ENCODE measurements at places on chromosomes 4 and X.
A peak's percentile ranks its signal among the peaks of the same experiment; 100 is the strongest.

DNA sequence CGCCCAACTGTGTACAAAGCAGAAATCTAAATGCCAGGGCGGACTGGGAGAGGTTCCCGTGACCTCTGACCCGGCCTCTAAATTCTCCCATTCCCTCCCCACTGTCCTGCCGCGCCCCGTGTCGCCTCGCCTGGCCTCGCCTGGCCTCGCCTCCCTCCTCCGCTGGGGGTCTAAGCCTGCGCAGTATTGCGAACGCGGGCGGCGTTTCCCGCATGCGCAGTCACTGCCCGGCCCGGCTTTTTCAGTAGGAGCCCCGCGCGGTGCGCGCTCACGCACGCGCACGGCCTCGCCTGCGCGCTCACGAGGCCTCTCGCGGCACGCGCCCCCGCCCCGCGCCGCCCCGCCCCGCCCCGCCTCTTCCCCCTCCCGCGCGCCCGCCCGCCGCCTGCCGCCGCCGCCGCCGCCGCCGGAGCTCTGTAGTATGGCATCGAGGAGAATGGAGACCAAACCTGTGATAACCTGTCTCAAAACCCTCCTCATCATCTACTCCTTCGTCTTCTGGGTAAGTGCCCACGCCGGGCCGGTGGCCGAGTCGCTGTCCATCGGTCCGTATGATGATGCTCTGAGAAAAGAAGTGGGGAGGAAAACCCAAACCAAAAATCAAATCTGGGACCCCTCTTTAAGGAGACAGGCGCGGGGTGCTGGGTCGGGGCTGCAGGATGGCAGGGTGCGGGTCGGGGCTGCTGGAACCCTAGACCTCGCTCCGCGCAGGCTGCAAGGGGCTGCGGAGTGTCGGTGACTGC, at the start of gene TSPAN7:
Gene TSPAN7 (plus strand): TSS at position 417 of the 743 bp plus-strand sequence. CDS start 5 bp downstream, at position 422.
- peak; percentile 73 for DNase-seq

- DNase-seq, result no peak
Measured at GRCh38 chr4:172055046-172055445, 241.8 kb downstream of the GALNTL6 start.

DNA sequence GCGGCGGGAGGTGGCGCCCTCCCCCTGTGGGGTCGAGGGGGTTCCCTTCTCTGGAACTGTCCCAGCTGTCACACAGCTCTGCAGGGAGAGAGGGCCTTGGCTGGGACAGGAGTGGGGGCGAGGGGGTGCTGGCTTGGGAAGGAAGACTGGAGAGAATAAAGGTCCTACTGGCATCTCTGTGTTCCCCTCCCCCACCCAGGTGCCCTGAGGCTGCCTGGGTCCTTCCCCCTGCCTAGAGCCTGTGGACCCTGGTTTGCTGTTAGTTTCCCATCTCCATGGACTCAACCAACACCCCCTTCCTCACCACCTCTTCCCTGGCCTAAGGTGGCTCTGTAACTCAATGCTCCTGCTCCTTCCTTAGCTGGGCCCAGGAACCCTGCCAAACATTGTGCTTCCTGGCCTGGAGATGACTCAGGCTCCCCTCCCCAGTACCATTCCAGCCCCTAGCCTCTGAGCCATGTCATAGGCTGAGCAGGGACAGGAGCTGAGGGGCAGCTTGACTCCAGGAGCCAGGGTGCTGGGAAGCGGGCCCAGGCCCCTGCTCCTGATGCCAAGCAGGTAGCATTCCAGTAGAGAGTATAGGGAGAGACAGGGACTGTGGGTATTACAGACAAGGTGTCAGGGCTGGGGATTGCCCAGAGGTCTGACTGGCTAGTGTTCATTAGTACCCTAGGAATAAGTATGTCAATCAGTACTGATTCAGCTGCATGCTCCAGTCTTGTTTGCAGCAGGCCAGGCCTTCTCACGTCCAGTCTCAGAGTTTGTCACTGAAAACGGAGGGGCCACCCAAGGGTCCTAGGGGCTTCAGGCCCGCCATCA, 100.7 kb downstream of the EFNB1 start:
- DNase-seq, result no peak

- no peak for DNase-seq
Measured at GRCh38 chr4:84342161-84342560, 156.9 kb downstream of the NKX6-1 start.

GRCh38 chrX:113399506-113400192, 559.0 kb upstream of the AMOT start:
- no peak for DNase-seq

DNA sequence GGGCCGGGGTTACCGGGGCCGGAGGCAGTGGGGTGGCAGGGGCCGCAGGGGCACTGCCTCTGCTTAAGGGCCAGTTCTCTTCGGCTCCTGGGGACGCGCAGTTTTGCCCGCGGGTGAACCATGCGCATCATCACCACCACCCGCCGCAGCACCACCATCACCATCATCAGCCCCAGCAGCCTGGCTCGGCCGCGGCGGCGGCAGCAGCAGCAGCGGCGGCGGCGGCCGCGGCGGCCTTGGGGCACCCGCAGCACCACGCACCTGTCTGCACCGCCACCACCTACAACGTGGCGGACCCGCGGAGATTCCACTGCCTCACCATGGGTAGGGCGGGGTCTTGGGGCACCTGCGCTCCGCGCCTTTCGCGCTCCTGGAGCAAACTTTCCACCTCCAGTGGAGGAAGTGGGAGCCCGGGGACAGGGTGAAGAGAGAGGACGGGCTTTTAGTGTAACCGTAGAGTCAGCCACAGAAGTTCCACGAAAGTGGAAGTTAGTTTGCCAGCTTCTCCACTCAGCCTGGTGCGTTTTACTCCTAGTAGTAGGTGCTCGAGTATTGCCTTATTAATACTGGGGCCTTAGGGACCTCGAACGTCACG, 729 bp downstream of the GSX2 start:
- no peak for DNase-seq

DNA sequence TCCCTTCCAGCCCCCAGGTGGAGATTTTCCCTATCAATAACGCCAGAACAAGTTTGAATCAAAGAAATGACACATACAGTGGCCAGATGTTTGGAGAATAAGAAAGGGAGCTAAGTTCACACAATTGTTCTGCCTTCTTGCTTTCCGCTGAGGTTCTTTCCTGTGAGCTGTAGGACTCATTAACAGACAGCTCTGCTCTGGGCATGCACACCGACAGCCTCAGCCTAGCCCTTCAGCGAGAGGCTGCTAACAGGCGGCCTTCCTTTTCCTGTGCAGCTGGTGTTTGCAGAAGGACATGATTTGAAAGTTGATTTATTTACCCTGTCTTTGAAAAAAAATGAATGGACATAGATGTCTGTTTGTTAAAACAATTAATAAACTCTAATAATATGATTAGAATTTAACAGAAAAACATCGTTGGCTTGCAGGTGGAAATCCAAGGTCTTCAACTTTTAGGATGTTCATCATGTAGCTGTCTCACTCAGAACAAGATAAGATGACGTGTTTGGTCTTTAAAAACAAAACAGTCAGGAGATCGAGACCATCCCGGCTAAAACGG, 183.3 kb downstream of the KDR start:
- peak; percentile 28 for DNase-seq

DNA sequence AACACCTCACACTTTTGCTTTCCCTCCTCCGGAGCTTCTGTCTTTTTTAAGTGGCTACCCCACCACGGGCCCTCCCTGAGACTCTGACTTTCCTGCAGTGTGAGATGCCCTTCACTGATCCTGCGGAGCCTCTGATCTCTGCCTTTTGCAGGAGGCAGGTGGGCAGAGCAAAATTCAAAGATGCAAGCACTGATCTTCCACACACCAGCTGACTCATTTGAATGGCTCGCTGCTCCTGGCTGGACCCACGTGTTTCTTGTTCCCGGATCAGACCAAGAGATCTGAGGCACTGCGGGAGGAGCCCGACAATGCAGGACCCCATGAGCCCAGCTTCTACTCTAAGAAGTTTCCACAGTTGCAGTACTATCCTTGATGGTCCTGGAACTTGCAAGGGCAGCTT, 1607.9 kb upstream of the TENM3 start:
- DNase-seq, result no peak

DNA sequence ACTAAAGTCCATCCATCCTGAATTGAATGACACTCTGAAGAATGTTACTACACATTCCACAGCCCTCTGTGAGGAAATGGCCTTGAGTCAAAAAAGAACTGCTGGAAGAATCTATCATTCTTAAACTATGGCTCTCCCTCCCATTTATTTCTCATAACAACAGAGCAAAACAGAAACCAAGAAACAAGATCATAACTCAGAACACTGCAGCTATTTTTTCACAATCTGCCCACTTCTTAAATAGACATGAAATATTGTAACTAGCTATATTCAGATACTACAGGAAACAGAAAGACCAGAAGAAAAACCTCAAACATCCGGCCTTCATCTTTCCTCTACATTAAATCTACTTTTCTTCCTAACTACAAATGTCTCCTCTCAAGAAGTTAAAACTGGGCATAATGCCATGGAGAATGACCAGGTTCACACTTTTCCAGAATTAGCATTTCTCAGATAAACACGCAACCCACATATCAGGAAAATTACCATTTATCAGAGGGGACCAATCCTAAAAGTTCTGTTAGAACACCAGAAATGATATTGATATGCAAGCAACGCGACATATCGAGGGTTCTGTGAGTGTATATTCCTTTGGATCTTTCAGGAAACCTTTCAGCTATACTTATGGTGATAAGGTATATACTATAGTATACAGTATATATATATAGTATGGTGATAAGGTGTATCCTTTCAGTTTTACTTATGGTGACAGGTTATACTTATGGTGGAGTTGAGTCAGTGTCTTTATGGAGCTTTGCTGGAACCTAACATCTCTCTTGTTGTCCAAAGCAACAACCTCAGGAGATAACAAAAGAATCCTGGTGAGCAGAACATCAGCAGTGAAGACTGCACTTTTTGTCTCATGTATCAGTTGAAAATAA, 60.4 kb upstream of the IRF2 start:
- DNase-seq, result peak; percentile 44

DNA sequence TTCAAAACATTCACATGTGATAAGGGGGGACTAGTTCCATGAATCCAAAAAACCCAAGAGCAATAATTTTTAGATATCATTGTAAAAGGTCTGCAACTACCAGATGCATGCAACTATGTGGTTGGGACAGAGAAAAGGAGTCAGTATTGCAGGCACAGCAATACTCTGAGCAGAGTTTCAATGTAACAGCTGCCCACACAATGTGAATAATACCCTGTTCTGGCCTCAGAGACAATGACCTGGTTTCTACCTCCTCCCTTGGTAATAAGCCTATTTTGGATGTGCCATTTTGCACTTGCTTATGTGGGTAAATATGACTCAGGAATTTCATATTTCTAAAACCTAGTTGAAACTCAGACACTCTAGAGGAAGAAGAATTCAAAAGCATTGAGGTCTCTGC, 194.8 kb upstream of the RASGEF1B start:
- no peak for DNase-seq

DNA sequence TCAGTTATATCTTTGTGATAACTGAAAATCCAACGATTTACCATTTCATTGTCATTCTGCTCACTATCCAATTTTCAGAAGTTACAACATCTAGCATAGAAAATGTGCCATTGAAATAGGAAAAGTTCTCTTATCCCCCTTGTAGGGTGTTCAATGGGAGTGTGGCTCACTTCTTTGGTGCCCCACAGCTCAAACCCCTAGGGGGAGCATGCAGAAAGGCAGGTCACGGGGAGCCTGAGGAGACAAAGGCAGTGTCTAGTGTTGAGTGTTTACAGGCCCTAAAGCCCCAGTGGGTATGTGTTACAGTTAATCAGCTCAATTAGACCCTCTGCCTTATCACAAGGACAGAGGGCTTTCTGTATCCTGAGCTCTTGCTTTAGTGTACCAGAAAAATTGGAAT, 243.4 kb upstream of the GRID2 start:
- no peak for DNase-seq

GRCh38 chrX:10741003-10741402, 120.6 kb upstream of the MID1 start:
- no peak for DNase-seq

DNA sequence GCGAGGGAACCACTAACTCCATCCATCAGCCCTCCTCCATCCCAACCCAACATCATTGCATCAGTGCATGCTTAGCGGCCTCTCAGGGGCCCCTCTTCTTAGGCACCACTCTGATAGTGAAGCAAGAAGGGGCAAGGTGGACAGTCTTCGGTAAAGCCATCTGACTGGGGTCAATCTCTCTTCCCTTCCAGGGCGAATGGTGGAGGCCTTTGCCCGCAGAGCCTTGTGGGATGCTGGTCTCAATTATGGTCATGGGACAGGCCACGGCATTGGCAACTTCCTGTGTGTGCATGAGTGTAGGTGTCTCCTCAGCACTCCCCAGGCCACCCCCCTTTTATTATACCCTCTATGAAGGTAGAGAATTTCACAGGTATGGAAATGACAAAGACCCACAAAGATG, 18.8 kb upstream of the SASH3 start:
- no peak for DNase-seq

DNA sequence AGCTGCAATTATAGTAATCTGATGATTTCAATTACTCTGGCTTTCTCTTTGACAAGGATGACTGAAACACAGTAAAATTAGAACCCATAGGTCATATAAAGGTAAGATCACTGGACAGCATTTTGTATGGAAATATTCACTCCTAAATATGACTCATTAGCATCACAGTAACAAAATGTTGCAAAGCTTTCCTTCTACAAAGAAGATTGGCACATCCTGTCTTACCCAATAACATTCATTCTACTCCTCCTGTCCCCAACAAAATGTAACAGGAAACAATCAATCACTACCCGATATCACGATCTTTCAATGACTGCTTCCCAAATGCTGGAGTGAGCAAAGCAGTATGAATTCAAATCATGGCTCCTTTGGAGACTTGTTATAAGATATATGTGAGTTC, 95.3 kb downstream of the FANCB start:
- DNase-seq, result no peak

GRCh38 chr4:70629469-70630090, 1.0 kb downstream of the ENAM start:
- DNase-seq, result no peak

GRCh38 chr4:10013722-10014121, 7.6 kb downstream of the SLC2A9 start:
- DNase-seq, result peak; percentile 10

DNA sequence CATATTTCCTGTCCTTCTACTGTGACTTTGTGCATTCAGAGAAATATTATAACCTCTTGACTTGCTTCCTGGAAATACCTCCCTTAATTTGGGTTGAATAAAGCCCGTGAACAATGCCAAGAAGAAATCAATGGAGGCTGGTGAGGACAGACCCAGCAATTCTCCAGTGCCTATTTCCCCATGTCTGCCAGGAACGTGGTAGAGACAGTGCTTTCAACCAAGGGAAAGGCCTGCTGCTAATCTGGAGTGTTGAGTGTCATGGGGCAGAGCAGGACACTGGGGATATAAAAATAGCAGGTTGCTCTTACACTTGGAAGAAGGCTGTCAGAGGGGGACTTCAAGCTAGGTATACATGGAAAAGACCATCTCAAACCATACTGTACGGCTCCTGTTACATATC, 19.9 kb downstream of the TSC22D3 start:
- DNase-seq, result no peak

DNA sequence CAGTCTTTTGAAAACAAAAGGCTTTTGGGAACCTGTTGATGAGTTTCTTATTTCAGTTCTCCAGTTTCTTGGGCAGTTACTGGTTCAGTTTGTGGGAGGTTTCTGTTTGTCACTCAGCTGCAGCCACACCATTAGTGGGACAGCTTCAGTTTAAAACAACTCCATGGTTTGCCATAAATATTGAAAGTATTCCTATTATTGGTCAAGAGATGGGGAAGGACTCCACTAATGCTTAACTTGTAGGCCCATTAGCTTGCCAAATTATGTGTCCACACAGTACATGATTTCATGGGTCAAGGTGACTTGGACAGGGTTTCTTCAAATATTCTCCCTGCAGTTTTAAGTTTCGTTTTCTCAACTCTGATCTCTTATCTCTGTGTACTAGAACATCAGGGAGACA, 15.5 kb upstream of the ASIC5 start:
- DNase-seq, result no peak

- DNase-seq, result peak; percentile 17
Measured at GRCh38 chr4:99817309-99817890, 773 bp downstream of the DAPP1 start.

- DNase-seq, result no peak
Measured at GRCh38 chr4:57633212-57633859, 523.2 kb upstream of the IGFBP7 start.
